SW480 (cell line): ENCODE measurements at places on chromosomes 5 and 9.

- DNase-seq: no peak
These were observed 1.7 kb downstream of the LAMC3 start for GRCh38 chr9:131010482-131011273.

GRCh38 chr5:137743031-137743640 is 7.2 kb upstream of the KLHL3 start:
- peak; percentile 79 for DNase-seq

- DNase-seq: no peak
These were observed 160.0 kb downstream of the TMEM161B start for GRCh38 chr5:88108490-88109279.

DNA sequence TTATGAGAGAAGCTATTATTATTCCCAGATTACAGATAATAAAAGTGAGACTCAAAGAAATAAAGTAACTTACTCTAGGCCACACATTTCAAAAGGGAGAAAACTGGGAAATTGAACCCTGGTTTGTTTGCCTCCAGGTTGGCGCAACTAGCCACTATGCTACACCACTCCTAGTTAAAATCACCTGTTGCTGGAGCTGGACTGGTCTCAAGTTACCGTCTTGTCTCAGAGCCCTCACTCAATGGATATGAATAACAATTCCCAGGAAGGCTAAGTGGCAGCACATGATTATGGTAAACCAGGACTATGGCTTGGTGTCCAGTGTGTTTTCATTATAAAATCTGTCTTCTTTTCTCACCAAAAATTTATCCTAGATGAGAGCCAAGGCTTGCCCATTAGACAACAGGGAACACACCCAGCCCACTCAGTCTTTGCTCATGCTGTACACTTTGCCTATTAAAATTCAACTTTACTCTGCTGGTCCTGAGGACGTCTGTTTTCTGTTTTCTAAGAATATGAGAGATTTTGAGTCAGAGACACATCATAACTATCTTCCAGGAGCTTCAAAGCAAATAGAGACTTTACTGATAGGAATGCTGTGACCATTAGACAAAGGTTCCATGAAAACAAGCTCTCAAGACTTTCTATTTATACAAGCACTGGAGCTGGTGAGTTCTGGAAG is 58.1 kb downstream of the ADRB2 start:
- no peak for DNase-seq

GRCh38 chr9:10835791-10836463 is 223.1 kb upstream of the PTPRD start:
- no peak for DNase-seq

DNA sequence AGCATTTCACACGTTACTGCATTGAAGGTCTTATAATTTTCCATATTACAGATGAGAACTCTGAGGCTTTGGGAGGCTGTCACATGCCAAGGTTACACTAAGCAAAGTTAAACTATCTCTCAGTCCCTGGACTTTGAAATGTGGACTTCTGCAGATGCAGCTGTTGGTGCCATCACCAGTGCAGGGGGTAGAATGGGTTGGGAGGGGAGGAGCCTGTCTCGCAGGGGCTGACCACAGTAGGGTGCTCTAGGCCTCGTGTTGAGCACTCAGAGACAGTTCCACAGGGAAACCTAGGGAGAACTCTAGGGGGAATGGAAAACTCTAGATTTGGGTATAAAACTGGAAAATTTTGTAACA is 220.9 kb downstream of the MAPKAP1 start:
- no peak for DNase-seq

GRCh38 chr9:69376651-69377050 is 51.6 kb downstream of the ENTREP1 start:
- peak; percentile 7 for DNase-seq

- no peak for DNase-seq
These were observed 408.1 kb downstream of the HTR1A start for GRCh38 chr5:63554191-63554590.

- no peak for DNase-seq
These were observed 36.5 kb upstream of the FAT2 start for GRCh38 chr5:151627650-151628049.

- DNase-seq: no peak
These were observed 38.9 kb downstream of the PRRC2B start for GRCh38 chr9:131432597-131433301.
